ENCODE measurements at places on chromosomes 6 and 20. TPM values are rescaled to one million over a fixed set of nuclear protein-coding genes. Genes with fewer than 3 reads are reported as not detected.

DNA sequence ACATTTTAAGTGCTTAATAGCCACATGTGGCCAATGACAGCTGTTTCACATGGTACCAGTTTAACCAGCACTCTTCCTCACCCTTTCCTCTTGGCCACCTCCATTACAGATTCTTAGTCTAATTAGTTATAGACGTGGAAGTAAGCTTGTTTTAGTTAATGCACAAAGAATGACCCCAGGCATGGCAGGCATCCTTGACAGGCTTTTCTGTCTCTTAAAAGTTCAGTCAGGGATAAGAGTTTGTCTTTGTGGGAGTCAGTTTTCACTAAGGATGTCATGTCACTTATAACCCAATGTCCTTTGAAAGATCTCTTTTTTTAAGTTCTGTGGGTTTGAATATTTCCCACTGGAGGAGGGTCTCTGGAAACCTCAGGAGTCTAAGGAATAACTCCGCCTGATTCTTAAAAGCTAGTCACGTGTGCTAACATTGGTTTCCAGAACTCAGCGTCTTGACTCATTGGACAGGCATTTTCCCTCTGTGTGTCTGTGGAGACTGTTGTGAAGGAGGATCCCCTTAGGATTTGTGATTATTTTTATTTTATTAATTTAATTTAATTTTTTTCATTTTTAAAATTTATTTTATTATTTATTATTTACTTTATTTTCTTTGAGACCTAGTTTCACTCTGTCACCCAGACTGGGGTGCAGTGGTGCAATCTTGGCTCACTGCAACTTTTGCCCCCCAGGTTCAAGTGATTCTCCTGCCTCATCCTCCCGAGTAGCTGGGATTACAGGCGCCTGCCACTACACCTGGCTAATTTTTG lies 171.4 kb downstream of the ZFAND3 start:
- H3K27me3 ChIP-seq, result no peaks in the 10 kb centered on the region
- no peak for DNase-seq
- H3K4me1 ChIP-seq, result peaks cover 13% of the 10 kb centered on the region
- no peaks in the 10 kb centered on the region for H3K36me3 ChIP-seq

- H3K4me1 ChIP-seq, result no peaks in the 10 kb centered on the region
- no peak for DNase-seq
- no peak overlapping the region for H3K27ac ChIP-seq
- no peak overlapping the region for H3K4me3 ChIP-seq
- no peaks in the 10 kb centered on the region for H3K27me3 ChIP-seq
These were observed 390.2 kb downstream of the TENT5A start for GRCh38 chr6:81362246-81362645.

DZANK1 gene
- total RNA-seq, result 9.6 TPM

DNA sequence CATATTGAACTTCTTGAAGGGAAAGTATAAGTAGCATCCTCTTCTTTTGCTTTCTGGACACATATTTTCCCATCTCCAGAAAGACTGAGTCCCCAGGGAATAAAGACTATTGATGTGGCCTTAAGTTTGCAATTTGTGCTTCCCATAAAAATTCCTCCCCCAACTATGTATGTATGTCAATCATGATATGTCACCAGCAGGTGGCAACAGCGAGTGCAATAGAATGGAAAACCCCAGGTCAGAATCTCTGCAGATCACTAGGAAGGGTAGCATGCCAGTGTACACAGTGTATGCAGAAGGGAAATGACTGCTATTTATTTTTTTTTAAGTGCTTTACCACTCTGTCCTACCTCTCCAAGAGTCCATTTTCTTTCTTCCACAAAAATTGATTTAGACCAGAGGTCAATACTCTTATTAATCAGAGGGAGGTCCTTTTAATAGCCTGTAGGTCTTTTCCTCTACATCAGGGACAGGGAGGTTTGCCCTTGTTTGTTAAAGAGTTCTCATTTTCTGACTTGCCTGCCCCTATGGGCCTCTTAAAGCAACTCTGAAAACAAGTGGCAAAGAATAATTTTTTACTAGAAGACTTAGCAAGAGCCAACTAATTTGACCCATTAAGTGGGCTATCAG lies 61.4 kb downstream of the BMP2 start:
- no peaks in the 10 kb centered on the region for H3K27me3 ChIP-seq
- H3K36me3 ChIP-seq, result no peaks in the 10 kb centered on the region
- H3K4me3 ChIP-seq, result no peak overlapping the region
- H3K4me1 ChIP-seq, result no peaks in the 10 kb centered on the region
- DNase-seq, result peak; percentile 74

- no peak overlapping the region for H3K4me3 ChIP-seq
- H3K27ac ChIP-seq, result no peak overlapping the region
- H3K4me1 ChIP-seq, result peaks cover 6% of the 10 kb centered on the region
These were observed 26.8 kb upstream of the EDN1 start for GRCh38 chr6:12263403-12263802.

COL11A2 gene
- total RNA-seq, result 1.3 TPM

- H3K27ac ChIP-seq, result no peak overlapping the region
- H3K4me3 ChIP-seq, result no peak overlapping the region
- no peak for DNase-seq
- H3K36me3 ChIP-seq, result no peaks in the 10 kb centered on the region
These were observed 643.5 kb upstream of the ID4 start for GRCh38 chr6:19193624-19194023.

DNA sequence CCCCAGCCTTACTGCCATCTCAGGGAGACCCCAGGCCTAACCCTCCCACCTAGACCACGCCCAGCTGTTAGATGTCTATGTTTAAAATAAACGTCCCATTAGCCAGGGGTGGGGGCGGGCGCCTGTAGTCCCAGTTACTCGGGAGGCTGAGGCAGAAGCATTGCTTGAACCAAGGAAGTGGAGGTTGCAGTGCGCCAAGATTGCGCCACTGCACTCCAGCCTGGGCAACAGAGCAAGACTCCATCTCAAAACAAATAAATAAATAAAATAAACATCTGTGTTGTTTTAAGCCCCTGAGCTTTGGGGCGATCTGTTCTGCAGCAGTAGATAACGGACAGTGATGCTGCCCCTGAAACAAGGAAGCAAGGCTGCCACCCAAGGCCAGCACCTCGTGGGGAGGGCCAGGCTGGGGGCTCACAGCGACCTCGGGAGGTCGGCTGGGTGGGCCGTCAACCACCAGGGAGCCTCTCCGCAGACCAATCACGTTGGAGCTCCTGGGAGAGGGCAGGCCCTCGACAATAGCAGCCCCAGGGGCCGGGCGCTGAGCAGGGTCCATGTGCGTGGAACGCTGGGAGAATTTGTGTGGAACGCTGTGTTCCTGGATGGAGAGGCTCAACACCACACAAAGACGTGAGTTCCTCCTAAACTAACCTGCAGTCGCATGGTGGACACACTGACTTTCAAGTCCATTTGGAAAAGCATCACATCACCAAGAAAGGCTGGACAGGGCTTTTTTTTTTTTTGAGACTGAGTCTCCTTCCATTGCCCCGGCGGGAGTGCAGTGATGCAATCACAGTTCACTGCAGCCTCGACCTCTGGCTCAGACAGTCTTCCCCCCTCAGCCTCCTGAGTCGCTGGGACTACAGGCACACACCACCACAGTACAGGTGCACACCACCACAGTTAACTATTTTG lies 1.0 kb upstream of the HELZ2 start:
- H3K4me3 ChIP-seq, result no peak overlapping the region
- no peak for DNase-seq
- H3K27me3 ChIP-seq, result no peaks in the 10 kb centered on the region
- H3K27ac ChIP-seq, result no peak overlapping the region
- H3K36me3 ChIP-seq, result no peaks in the 10 kb centered on the region

OR2H1 gene
- not detected for total RNA-seq

MLIP gene
- 0.88 TPM for total RNA-seq

- H3K4me1 ChIP-seq, result no peaks in the 10 kb centered on the region
- H3K4me3 ChIP-seq, result no peak overlapping the region
- no peaks in the 10 kb centered on the region for H3K27me3 ChIP-seq
- H3K36me3 ChIP-seq, result no peaks in the 10 kb centered on the region
- no peak overlapping the region for H3K27ac ChIP-seq
- no peak for DNase-seq
These were observed 96.9 kb downstream of the FAM120B start for GRCh38 chr6:170403451-170403850.

COL19A1 gene
- total RNA-seq, result not detected

DNA sequence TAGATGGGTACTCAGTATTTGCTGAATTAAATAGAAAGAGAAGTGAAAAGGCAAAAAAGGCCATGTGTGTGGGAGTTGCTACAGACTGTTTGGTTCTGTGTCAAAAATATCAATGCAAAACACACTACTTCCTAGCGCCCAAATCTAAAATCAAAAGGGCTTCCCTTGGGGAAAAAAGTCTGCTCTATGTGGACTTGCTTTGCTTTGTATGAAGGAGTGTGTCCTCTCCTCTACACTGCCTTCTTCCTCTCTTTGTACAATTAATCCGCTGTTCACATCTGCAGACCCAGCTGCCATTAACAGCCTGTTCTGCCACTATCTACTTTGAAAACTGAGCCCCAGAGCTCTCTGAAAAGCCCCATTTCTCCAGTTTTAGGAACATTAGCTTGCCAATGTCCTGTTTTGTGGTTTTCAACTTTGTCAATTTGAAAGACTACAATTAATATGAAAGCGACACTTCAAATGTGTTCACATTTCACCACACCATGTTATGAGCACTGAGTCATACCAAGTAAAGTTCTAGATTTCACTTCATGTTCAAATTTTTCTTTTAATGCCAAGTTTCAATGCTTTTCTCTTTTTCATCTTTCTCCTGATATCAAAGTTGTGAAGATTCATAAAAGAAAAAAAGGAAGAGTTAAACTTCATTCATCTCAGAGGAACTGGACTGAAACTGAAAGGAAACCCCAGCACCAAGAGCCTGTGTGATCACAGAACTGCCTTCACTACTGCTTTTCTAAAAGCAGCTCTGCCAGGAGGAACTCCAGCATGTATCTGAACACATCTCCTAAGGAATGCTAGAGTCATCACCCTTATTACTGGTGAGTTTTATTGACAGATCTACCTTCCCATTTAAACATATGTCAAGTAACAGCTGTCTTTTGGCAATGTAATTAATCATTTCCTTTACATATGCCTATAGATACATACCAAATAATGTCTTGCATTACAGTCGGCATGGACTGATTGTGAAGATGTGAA lies 102.6 kb downstream of the KIF13A start:
- H3K4me3 ChIP-seq, result no peak overlapping the region
- no peaks in the 10 kb centered on the region for H3K36me3 ChIP-seq
- no peaks in the 10 kb centered on the region for H3K4me1 ChIP-seq
- DNase-seq, result no peak
- H3K27me3 ChIP-seq, result no peaks in the 10 kb centered on the region

MC3R gene
- total RNA-seq, result not detected

MAS1 gene
- total RNA-seq, result not detected

GRCh38 chr6:87155842-87156815 lies 764 bp downstream of the ZNF292 start:
- H3K4me3 ChIP-seq, result peak overlapping the region; percentile 92
- no peaks in the 10 kb centered on the region for H3K27me3 ChIP-seq
- peak overlapping the region; percentile 95 for H3K27ac ChIP-seq

GRCh38 chr20:57615445-57615811 lies 4.8 kb downstream of the ZBP1 start:
- no peak overlapping the region for H3K27ac ChIP-seq
- no peak overlapping the region for H3K4me3 ChIP-seq
- DNase-seq, result no peak
- no peaks in the 10 kb centered on the region for H3K36me3 ChIP-seq
- H3K4me1 ChIP-seq, result no peaks in the 10 kb centered on the region
- H3K27me3 ChIP-seq, result no peaks in the 10 kb centered on the region

FRMD1 gene
- total RNA-seq, result 0.07 TPM

GRCh38 chr6:55569638-55570037 lies 9.4 kb downstream of the HMGCLL1 start:
- DNase-seq, result no peak
- no peaks in the 10 kb centered on the region for H3K4me1 ChIP-seq
- no peak overlapping the region for H3K4me3 ChIP-seq
- no peaks in the 10 kb centered on the region for H3K36me3 ChIP-seq

IL17A gene
- total RNA-seq, result not detected

DNA sequence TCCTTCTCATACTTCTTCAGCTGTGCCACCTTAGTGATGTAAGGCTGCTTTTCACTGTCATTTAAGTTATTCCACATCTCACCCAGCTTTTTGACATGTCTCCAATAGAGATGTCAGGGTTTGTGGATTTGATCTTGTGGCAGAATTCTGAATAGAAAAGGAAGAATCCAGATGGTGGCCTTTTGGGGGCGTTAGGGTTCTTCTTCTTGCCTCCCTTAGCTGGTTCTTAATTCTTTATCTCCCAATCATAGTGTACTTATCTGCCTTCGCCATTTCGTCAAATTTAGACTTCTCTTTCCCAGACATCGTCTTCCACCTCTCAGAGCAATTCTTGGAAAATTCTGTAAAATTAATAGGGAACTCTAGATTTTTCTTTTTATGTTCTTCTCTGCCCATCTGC lies 422.9 kb downstream of the GJA1 start:
- H3K36me3 ChIP-seq, result no peaks in the 10 kb centered on the region
- H3K27ac ChIP-seq, result no peak overlapping the region
- no peak overlapping the region for H3K4me3 ChIP-seq
- H3K4me1 ChIP-seq, result peaks cover 25% of the 10 kb centered on the region
- DNase-seq, result no peak

- no peak for DNase-seq
- H3K27me3 ChIP-seq, result no peaks in the 10 kb centered on the region
- H3K4me3 ChIP-seq, result no peak overlapping the region
- H3K27ac ChIP-seq, result no peak overlapping the region
These were observed 3.9 kb downstream of the SYTL3 start for GRCh38 chr6:158653577-158654354.

- no peaks in the 10 kb centered on the region for H3K36me3 ChIP-seq
- no peaks in the 10 kb centered on the region for H3K4me1 ChIP-seq
- H3K4me3 ChIP-seq, result no peak overlapping the region
- H3K27ac ChIP-seq, result no peak overlapping the region
- DNase-seq, result peak; percentile 14
- no peaks in the 10 kb centered on the region for H3K27me3 ChIP-seq
These were observed 381.7 kb upstream of the JARID2 start for GRCh38 chr6:14863902-14864850.

DNA sequence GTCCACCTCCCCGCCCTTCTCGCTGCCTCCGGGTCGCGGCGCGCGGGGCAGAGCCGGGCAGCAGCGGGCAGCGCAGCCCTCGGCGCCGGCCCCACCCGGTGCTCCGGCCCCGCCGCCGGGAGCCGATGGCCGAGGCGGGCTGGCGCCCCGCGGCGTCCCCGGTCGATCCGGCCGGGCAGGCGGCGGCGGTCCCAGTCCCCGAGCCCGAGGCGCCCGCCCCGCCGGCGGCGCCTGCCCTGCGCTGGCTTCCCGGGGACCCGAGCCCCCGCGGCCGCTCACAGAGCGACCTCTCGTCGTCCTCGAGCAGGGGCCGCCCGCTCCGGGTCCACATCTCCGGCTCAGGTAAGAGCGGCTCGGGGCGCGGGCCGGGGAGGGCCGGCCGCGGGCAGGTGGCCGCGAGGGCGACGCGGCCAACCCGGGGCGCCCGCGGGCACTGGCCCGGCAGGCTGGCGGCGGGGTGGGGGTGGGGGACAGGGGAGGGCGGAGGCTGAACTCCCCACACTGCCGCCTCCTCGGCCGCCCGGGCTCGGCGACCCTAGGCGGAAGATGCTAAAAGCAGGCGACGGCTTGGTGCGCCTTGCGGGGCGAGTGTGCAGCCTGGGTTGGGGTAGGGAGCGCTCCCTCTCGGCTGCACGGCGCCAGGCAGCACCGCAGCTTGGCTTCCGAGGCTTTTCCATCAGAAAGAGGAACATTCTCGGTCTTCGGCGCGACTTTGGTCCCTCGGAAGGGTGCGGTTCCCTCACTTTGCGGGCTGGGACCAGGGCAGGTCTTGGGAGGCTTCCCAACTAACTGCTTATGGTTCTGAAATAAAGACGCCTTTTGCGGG lies 25.6 kb upstream of the FUCA2 start:
- H3K27me3 ChIP-seq, result no peaks in the 10 kb centered on the region
- DNase-seq, result peak; percentile 84
- peaks cover 61% of the 10 kb centered on the region for H3K4me1 ChIP-seq
- peak overlapping the region; percentile 39 for H3K4me3 ChIP-seq
- H3K36me3 ChIP-seq, result no peaks in the 10 kb centered on the region

All from Caco-2 (cell line).